ENCODE measurements at places on chromosomes 4 and X. TPM values are rescaled to one million over a fixed set of nuclear protein-coding genes. Genes with fewer than 3 reads are reported as not detected.
A peak's percentile ranks its signal among the peaks of the same experiment; 100 is the strongest.

MTMR8 gene
- 1.9 TPM for total RNA-seq

MAGEC1 gene
- total RNA-seq = not detected

THOC2 gene
- total RNA-seq = 95.6 TPM

PRR27 gene
- total RNA-seq = not detected

- peak; percentile 87 for DNase-seq
- no peaks in the 10 kb centered on the region for H3K36me3 ChIP-seq
- peak overlapping the region; percentile 95 for H3K27ac ChIP-seq
- H3K4me3 ChIP-seq = no peak overlapping the region
- no peaks in the 10 kb centered on the region for H3K27me3 ChIP-seq
These were observed 16.4 kb downstream of the TCEANC start for GRCh38 chrX:13669246-13669737.

- peak; percentile 84 for DNase-seq
- H3K4me1 ChIP-seq = peaks cover 5% of the 10 kb centered on the region
- H3K27ac ChIP-seq = no peak overlapping the region
- peak overlapping the region; percentile 65 for H3K4me3 ChIP-seq
These were observed 107.1 kb downstream of the NSUN7 start for GRCh38 chr4:40856840-40857362.

DNA sequence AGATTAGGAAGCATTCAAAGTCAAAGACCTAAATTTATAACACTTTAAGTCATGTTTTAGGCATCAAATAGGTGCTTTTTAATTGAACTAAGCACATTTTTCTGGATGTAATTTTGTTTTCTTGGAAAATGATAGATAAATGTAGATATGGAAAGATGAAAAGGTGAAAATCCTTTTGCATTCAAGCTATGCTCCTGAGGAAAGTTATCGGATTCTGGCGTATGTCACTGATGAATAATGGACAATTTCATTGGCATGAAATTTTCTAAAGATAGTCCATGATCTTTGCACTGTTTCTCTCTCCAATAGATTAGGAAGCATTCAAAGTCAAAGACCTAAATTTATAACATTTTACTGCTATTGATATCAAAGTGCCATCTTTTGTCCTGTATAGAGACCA is 444.2 kb upstream of the PABPC4L start:
- no peaks in the 10 kb centered on the region for H3K36me3 ChIP-seq
- no peak for DNase-seq
- H3K4me1 ChIP-seq = no peaks in the 10 kb centered on the region
- H3K27ac ChIP-seq = no peak overlapping the region
- H3K27me3 ChIP-seq = no peaks in the 10 kb centered on the region
- no peak overlapping the region for H3K4me3 ChIP-seq

- H3K36me3 ChIP-seq = no peaks in the 10 kb centered on the region
- no peak overlapping the region for H3K4me3 ChIP-seq
- DNase-seq = no peak
- no peak overlapping the region for H3K27ac ChIP-seq
- H3K27me3 ChIP-seq = no peaks in the 10 kb centered on the region
These were observed 166.7 kb downstream of the RPA4 start for GRCh38 chrX:97050392-97050791.

STK32B gene
- total RNA-seq = 1.6 TPM

CPE gene
- total RNA-seq = 106 TPM

GRCh38 chrX:69028761-69029120 is 136.5 kb downstream of the PJA1 start:
- no peak overlapping the region for H3K27ac ChIP-seq
- H3K36me3 ChIP-seq = no peaks in the 10 kb centered on the region
- H3K27me3 ChIP-seq = no peaks in the 10 kb centered on the region
- no peak overlapping the region for H3K4me3 ChIP-seq
- DNase-seq = no peak

- no peak overlapping the region for H3K27ac ChIP-seq
- no peak for DNase-seq
- no peaks in the 10 kb centered on the region for H3K36me3 ChIP-seq
- H3K4me3 ChIP-seq = no peak overlapping the region
- H3K27me3 ChIP-seq = no peaks in the 10 kb centered on the region
- no peaks in the 10 kb centered on the region for H3K4me1 ChIP-seq
These were observed 89.0 kb upstream of the TENT5D start for GRCh38 chrX:80331285-80331684.

GRCh38 chr4:122423246-122423645 is 33.3 kb downstream of the IL2 start:
- no peak overlapping the region for H3K27ac ChIP-seq
- no peaks in the 10 kb centered on the region for H3K4me1 ChIP-seq
- no peak overlapping the region for H3K4me3 ChIP-seq

DNA sequence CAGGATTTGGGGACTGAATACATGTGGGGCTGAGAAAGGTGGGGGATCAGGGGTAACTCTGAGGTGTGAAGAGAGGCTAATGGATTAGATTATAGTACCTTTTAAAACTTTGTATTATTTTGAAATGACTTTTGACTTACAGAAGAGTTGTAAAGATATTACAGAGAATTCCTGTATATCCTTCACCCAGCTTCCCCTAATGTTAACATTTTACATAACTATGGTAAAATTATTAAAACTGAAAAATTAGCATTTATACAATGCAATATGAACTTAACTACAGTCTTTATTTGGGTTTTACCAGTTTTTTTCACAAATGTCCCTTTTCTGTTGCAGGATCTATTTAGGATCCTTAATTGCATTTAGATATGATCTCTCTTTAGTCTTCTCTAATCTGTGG is 57.4 kb downstream of the TMEM164 start:
- no peak for DNase-seq
- H3K36me3 ChIP-seq = no peaks in the 10 kb centered on the region
- no peak overlapping the region for H3K27ac ChIP-seq
- no peak overlapping the region for H3K4me3 ChIP-seq
- no peaks in the 10 kb centered on the region for H3K27me3 ChIP-seq

- DNase-seq = no peak
- H3K4me3 ChIP-seq = no peak overlapping the region
- H3K4me1 ChIP-seq = no peaks in the 10 kb centered on the region
- no peaks in the 10 kb centered on the region for H3K36me3 ChIP-seq
- no peaks in the 10 kb centered on the region for H3K27me3 ChIP-seq
- H3K27ac ChIP-seq = no peak overlapping the region
These were observed 28.6 kb downstream of the UCHL1 start for GRCh38 chr4:41285202-41285863.

- no peaks in the 10 kb centered on the region for H3K36me3 ChIP-seq
- no peaks in the 10 kb centered on the region for H3K4me1 ChIP-seq
- no peak for DNase-seq
- H3K27ac ChIP-seq = no peak overlapping the region
- H3K27me3 ChIP-seq = no peaks in the 10 kb centered on the region
- H3K4me3 ChIP-seq = no peak overlapping the region
These were observed 109.0 kb downstream of the ENOX2 start for GRCh38 chrX:130793975-130794374.

GRCh38 chr4:107736037-107736436 is 16.0 kb upstream of the PAPSS1 start:
- H3K27me3 ChIP-seq = no peaks in the 10 kb centered on the region
- no peak overlapping the region for H3K27ac ChIP-seq
- H3K4me3 ChIP-seq = no peak overlapping the region
